ENCODE measurements at places on chromosomes 4 and X.
A peak's percentile ranks its signal among the peaks of the same experiment; 100 is the strongest.

GRCh38 chr4:86976801-86977485, 42.1 kb downstream of the AFF1 start:
- DNase-seq, result no peak

DNA sequence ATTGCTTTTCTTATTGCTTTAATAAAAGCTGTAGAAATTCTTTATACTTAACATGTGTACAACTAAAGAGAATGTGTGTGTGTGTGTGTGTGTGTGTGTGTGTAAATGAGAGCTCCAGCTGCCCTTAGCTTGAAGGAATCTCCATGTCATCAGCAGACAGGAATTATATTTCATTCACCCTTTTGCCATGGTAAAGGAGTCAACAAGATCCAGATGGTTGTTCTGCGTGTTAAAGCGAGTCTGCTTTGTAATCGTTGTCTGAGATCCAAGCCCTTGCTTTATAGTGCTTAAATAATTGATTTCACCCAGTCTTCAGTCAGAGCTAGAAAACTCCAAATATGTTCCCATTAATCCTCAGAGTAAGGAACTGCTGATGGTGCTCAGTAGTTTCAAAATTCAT, 285.5 kb downstream of the PDGFC start:
- DNase-seq, result no peak

- peak; percentile 17 for DNase-seq
Observed at GRCh38 chrX:633043-633984, 2.7 kb downstream of the SHOX start.

DNA sequence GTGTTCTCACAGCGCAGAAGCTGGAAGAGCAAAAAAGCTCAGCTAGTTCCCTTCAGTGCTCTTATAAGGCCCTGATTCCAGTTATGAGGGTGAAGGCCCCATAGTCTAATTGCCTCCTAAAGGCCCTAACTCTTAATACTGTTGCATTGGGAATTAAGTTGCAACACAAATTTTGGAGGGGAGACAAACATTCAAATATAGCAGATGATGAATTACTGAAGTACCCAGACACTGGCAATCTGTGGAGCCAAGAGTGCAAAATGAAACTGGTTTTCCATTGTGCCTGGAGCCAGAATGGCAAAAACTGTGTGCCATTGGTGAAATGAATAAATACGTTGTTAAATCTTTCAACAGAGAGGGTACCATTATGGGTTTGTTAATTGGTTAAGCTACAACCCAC, 356.0 kb downstream of the PPARGC1A start:
- no peak for DNase-seq

- no peak for DNase-seq
Observed at GRCh38 chr4:87489678-87490077, 39.5 kb downstream of the SPARCL1 start.

- DNase-seq, result no peak
Observed at GRCh38 chr4:14392378-14392777, 609.9 kb upstream of the CPEB2 start.

DNA sequence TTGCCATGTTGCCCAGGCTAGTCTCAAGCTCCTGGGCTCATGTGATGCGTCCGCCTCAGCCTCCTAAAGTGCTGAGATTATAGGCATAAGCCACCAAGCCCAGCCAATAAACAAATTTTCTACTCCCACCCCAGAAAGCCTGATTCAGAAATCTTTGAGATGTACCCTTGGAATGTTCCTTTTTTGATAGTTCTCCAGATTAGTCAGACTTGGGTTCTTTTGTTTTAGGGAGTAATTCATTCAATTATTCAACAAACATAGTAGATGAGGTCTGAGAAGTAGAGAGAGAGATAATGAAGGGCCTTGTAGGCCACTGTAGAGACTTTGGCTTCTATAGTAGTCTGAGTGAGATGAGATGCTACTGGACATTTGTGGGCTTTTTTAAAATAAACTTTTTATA, 27.8 kb downstream of the RP2 start:
- no peak for DNase-seq

DNA sequence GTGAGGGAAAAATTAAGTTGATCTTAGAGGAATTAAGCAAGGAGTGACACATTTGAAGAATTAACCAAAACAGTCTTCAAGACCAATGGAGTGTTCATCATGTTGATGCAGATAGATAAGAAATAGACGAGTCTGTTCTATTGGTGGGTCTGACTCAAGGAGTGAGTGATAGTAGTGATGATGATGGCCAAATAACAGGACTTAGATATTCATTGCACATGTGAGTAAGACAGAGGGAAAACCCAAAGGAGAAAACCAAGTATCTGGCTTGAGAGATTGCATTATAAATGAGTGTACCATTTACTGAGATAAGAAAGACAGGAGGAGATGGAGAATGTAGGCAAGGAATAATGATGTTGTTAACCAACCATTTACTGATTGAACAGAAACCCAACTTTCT, 321.3 kb downstream of the ADGRL3 start:
- no peak for DNase-seq

DNA sequence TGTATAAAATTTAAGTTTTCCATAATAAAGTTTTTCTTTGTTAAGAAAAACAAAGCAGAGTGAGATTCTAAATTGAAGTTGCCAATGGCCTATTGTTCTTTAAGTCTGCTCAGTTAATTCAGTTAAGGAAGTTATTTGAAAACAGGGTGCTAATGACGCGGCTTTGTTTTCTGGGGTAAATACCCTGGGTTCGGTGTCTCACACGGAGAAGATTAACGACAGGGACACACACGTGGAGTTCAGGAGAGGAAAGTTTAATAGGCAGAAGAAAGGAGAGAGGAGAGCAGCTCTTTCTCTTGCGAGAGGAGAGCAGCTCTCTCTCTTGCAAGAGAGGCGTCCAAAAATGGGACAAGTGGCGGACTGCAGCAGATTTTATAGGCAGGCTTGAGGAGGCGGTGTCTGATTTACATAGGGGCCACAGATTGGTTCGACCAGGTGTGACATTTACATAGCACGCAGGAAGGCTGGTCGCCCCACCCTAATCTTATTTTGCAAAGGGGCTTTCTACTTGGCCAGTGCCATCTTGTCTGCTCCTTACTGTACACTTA, 9.6 kb downstream of the CA5B start:
- DNase-seq, result no peak

DNA sequence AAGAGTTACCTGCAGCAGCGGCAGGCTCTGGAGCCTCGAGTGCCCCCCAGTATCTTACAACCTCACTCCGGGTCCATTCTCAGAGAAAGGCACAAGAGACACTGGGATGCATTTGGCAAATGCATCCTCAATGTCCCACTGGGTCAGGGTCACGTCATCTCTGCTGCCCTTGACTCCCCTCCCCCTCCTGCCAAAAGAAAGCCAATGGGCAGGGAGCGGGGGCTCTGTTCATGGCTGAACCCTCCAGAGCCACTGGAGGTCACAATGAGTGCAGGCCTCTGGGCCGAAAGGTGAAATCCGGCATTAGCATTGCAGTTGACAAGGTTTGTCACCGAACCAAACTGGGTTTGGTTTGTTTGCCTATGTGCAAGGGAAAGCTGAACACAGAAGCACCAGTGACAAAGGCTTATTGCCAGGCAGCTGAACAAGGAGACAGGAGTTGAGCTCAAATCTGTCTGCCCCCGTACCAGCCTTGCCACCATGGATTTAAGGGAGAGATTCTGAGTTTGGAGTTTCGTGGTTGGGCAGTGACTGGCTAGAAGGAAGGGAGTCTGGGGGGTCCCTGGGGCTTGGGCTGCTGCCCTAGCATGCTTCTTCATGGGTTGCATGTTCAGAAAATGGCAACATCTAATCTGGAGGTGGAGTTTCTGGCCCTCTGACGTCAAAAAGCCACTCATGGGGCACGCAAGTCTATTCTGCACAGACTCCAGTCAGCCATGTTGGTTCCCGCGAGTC, 64.3 kb downstream of the HTRA3 start:
- DNase-seq, result no peak

DNA sequence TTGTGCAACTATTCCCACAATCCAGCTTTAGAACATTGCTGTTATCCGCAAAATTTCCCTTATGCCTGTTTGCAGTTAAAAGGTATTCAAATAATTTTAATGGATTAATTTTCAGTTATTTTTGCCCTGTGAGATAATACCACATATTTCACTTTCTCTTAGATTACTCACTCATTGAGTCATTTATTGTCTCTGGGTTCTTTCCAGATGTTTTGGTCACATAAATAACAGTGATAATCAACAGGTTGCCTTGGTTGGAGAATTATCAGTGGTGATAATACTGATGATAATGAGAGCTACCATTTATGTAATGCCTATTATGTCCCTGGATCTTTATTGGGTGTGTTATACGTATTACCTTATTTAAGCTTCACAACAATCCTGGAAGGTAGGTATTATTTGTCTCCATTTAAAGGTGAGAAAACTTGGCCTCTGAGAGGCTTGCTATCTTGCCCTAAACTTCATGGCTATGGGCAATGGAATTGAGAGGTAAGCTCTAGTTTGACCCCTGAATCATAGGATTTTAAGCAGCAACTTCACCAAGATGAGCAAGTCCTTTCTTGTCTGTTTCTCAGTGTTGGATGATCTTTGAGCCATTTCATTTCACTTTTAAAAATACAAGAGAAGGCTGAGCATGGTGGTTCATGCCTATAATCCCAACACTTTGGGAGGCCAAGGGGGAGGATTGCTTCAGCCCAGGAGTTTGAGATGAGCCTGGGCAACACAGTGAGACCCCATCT, 87.4 kb downstream of the KIT start:
- DNase-seq, result no peak

DNA sequence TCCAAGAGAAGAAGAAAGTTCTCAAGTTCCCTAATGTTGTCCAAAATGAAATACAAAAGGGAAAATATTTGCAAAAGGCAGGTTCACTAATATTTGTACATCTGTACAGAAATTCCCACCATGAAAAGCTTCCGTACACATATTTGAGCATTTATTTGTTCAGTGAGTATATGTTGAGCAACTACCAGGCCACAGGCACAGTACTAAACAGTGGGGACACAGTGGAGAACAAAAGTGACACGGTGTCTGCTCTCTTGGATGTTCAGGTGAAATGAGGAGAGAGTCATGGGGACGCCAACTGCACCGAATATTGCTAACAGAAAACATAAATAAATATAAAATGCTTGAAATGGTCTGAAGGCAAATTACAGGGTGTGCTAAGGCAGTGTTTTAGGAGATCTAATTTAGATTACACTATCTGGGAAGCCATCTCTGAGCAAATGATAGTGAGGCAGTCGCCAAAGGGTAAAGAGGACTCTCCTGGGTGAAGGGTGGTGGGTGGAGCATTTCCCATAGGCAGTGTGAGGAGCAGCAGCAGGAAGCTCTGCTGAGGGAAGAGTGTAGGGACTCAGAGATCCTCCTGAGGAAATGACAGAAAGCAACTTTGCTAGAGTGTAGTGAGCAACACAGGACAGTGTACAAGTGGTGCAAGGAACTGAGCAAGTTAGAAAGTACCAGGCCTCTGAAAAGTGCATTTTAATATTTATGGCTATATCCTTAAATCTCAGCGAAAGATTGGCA, 375.2 kb downstream of the GALNTL6 start:
- DNase-seq, result no peak

- no peak for DNase-seq
Observed at GRCh38 chr4:20180509-20180908, 71.2 kb upstream of the SLIT2 start.

DNA sequence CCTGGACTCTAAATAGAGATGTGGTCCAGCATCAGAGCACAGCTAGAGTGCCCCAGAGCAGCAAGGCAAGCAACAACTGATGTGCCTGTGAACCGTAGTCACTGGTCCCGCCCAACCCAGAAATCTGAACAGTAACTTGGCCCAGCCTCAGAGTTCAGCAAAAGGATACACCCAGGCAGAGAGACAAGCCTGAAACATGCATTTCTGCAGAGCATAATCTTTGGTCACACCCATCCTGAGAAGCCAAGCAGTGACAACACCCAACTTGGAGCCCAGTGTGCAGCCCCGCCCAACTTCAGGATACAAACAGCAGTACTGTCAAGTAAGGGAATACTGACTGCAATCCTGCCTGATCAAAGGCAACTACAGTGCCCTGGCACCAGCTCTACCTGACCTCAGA, 78.9 kb downstream of the CCDC160 start:
- DNase-seq, result no peak

- peak; percentile 30 for DNase-seq
Observed at GRCh38 chrX:15973299-15973698, 118.7 kb upstream of the AP1S2 start.

DNA sequence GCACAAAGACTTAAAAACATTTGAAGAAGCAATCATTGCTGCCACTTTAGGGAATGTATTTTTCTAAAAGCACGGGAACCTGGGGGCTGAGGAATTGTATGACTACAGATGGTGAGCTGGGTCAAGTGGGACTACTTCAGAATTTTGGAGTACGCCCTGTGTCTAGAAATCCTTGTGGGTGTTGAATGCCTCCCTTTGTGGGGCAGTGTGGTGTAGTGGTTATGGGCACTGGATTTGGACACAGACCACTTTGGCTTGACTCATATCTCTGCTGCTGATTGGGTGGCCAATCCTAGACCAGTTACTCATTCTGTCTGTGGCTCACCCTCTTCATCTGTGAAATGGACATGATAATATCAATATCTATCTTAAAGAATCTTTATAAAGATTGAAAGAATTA, 155.0 kb upstream of the RPS6KA3 start:
- DNase-seq, result no peak

DNA sequence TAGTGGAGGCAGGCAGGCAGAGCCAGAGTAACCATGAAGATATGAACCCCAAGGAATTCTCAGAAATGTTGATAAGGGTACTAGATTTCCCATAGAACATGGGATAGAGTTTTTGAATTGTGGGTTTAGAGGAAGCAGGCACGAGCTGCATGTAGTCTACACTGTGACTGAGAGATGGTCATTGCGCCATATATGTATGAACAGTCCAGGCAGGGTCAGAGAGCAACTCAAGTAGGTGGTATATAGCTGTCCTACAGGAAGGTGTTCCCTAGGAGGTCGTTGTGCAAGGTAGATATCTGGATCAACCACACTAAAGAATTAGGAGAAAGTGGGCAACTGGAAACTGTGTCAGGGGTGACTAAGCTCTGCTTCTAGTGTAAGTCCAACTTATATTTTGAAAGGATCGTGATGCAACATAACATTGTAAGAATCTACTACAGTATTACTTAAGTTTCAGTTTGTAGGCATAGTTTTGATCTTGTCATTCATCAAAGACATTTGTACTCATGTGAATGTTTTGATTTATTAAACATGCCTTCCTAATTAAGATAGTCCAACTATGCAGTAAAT, 94.6 kb downstream of the HPGD start:
- no peak for DNase-seq

- DNase-seq, result no peak
Observed at GRCh38 chr4:47068986-47069385, 37.6 kb downstream of the GABRB1 start.

Measured in SJSA1 (cell line).